Cerebellar cortex (tissue), 1 donor: ENCODE measurements at places on chromosomes 2 and 18.
A peak's percentile ranks its signal among the peaks of the same experiment; 100 is the strongest.

DNA sequence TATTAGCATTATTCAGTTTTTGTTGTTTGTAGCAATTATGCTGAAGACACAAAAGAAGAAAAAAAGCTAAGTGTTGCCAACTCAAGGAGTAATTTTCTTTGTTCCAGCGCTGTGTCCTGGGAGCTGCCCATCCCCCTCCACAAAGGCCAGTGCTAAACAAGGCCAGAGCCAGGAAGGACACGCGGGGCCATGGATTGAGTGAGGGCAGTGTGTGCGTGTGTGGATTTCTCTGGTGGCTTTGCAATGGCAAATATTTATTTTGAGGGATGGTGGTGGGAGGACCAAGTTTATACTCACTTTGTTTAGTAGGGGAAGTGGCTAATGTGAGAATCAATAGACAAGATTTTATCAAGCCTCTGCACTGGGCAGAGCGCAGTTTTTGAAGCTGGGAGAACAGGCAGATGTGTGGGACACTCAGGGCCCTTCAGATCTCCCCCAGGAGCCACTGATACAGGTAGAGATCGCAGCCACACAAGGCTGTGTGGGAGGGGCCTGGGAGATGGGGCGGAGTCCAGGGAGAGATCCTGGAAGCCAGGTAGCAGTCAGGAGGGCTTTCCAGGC, 11.4 kb downstream of the AGAP1 start:
- DNase-seq = no peak

- peak; percentile 75 for DNase-seq
Measured at GRCh38 chr18:76803814-76804213, 18.5 kb upstream of the ZNF236 start.

- DNase-seq = no peak
Measured at GRCh38 chr18:69469444-69469919, 68.8 kb downstream of the DOK6 start.

DNA sequence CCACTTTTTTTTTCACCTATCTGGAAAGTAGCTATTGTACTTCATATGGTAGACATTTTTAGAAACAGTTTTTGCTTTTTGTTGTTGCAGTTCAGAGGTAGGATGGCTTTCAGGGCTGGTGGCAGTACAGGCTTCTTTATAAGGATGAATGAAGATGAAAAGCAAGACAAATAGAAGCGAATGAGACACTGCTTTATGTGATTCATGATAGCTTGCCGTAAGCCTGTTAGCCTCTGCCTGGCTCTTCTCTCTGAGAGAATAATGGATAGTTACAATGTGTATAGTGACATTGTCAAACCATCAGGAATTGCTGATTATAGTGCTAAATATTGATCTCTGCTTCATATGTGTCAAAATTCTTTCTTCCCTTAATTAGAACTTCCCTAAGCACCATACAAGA, 173.7 kb downstream of the NR4A2 start:
- DNase-seq = no peak

DNA sequence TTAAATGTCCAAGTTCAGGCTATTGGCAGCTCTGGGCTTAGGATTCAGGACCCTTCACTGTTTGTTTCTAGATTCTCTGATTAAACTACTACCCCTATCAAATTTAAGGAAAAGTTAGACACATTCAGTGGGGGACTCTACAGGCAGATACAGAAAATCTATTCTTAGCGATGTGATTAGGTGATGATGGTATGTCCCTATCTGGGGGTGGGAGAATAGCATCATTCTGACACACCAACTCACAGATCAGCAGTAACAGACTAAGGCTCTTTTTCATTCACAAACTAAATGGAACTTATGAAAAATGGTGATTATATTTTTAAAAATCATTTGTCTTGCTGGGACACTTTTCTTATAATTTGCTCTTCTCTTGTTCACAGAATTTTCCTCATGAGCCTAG, 232.9 kb upstream of the CDH2 start:
- no peak for DNase-seq

DNA sequence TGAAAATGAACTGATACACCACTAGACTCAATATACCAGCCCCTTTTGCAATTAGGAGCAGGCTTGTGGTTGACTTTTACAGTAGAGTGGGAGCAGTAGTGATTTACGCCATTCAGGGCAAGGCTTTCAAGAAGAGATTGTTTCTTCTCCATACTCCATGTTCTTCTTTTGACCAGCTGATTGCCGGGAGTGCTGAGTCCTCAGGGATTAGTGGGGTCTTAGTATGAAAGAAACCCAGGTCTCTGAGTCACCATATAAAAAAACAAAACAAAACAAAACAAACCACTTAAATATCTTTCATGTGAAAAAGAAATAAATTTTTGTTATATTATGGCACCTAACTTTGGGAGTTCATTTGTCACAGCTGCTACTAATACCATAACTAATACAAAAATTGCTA, 465.6 kb upstream of the TRIB2 start:
- no peak for DNase-seq

DNA sequence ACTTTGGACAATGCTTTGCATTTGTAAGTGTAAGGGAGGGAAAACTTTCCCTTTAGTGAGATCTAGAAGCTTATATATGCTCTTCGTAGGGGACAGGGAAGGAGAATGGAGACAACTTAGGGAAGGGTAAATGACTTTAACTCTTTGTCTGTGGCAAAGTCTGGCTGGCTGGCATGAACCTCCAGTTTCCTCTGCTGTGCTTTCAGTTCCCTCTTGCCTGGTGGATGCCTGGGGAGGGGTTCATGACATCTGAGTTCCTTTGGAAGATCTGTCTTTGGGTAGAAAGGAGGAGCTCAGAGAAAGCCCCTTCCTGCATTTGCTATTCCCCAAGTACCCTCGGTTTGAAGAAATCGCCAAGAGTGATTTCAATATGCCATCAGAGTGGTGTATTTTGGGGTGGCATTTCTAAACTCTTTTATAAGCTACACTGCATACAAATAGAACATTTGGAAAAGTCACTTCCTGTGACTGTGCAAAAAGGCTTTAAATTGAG, 143.6 kb downstream of the VAPA start:
- no peak for DNase-seq

- DNase-seq = no peak
Measured at GRCh38 chr2:169362118-169362893, at the start of gene LRP2. TSS of gene LRP2 (minus strand) at chr2:169362534. CDS start at chr2:169362399, 135 bp downstream.

DNA sequence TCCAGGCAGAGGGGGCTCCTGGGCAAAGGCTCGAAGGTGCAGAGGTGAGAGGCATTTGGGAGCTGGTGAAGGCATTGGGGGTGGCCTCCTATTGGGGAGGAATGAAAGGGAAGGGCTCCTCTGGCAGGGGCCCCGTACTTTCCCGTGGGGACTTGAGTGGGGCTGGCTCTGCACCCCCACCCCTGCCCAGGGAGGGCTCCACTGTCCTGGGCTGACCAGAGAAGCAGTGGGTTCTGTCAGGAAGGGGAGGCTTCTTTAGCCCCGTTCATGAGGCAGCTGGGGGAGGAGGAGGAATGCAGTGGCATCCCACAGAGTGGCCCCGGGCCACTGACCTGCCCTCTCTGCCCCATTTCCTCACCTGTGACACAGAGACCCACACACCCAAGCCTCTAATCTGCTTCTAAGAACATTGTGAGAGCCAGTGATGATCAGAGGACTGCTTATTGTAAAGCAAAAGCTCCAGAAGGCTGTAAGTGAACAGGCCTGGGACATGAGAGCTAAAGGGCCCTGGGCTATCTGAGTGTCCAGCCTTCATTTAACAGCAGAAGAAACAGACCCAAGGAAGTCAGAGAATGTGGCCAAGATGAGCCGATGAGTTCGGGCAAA, 38.6 kb upstream of the GPAT2 start:
- DNase-seq = no peak

DNA sequence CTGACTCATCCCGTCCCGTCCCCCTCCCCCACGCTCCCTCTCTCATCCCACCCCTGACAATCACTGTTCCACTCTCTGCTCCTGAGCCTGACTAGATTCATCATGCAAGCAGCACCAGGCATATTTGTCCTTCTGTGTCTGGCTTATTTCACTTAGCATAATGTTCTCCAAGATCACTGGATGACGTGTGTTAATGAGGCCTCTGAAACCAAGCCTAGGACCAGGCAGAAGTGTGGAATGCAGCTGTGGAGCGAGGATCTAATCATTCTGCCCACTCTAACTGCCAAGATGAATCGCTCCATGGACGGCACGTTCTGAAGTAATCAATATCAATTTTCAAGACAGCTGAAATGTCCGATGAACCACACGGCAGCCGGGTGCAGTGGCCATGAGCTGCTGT, 122.4 kb upstream of the ZNF236 start:
- no peak for DNase-seq
